Hematopoietic multipotent progenitor cell (in vitro differentiated cells): ENCODE measurements at places on chromosomes 2 and 18. TPM values are rescaled to one million over a fixed set of nuclear protein-coding genes. Genes with fewer than 3 reads are reported as not detected.
A peak's percentile ranks its signal among the peaks of the same experiment; 100 is the strongest.

DNA sequence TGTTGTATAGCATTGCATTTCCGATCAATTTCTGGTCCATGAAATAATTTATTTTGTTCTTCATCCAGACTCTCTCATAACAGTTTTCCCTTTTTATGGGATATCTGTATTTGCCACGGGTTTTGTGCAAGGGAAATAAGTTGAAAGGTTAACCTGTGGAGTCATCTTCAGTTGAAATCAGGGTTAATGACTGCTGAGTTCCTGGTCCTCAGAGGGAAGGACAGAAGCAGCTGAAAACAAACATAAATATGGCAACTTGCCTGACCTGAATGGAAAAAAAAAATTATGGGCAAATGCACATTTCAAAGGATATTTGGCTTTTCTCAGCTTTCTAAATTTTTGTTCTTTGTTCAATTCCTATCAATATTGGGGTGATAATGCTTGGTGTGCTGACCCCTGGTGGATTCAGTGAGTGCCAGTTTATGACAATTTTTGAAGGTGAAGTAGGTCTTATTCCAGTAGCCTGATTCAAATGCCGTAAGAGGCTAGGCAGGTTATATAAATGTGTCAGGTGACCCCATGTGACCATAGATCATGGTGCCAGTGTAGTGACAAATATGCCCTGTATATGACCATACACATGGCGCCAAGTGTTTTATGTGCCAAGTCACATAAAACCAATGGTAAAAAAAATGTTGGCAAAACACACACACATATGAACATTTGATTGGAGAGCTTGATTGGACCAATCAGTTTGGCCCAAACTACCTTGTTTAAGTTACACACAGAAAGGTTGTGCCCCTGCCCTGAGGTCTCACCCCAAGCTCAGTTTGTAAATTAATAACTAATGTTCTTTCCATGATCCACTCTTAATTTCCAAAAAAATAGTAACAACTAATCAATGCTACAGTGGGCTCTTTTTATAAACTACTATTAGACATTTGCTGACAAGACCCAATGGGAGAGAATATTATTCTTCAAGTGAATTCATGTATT, 47.6 kb upstream of the FAM124B start:
- DNase-seq = peak; percentile 82

Gene PER2
- total RNA-seq = 19.9 TPM

DNA sequence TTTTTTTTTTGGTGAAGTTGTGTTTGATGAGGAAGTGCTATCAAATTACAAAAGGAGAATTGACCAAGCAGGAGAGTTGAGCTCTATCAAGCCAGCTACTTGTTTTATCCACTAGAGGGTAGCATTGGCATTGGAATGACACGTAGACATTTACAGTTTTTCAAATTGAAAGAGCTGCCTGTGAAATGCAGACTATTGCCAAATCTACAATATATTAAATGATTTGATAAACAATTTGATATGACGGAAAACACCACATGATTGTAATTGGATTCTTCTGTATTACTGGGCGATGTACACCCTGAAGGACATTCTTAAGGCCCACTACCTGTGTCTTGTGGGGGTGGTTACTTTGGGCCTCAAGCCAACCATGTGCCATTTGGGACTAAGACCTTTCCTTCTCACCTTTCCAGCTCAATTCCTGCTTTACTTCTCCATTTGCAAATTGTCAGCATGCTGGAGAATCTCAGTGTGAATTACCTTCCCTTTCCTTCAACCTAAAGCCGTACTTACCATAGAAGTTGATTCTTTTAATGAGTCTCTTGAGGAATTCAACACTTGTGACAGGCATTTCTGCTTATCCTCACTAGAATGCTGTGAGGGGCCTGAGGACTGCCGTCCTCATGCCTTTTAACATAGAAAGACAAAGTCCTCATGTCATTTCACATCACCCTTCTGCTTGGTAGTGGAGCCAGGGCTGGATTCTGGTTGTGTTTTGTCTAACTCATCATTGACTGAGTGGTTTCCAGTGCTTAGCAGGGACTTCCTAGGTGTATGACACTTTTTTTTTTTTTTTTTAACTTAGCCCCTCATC, 134.8 kb upstream of the THUMPD2 start:
- DNase-seq = peak; percentile 52

- no peak for DNase-seq
Observed at GRCh38 chr2:107927034-107927534, 59.2 kb upstream of the SLC5A7 start.

DNA sequence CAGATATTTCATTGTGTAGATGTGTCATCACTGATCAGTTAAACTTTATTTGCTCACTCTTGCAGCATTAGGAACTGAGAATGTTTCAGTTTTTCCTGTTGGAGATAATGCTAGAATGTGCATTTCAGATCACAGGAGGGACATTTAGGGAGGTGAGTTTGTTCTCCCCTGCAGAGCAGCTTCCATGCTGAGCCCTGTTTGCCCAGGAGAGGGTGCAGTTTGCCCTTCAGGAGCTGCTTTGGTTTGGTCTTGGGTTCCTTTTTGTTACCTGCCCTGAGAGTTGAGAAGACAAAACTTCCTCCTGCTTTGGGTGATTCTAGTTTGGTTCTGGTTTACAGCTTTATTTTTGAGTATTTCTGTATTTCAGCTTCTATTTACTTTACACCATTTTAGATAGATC, 49.9 kb downstream of the DGKD start:
- peak; percentile 72 for DNase-seq
